Tongue (tissue), 3 donors: ENCODE measurements at places on chromosomes 5 and 9.

DNA sequence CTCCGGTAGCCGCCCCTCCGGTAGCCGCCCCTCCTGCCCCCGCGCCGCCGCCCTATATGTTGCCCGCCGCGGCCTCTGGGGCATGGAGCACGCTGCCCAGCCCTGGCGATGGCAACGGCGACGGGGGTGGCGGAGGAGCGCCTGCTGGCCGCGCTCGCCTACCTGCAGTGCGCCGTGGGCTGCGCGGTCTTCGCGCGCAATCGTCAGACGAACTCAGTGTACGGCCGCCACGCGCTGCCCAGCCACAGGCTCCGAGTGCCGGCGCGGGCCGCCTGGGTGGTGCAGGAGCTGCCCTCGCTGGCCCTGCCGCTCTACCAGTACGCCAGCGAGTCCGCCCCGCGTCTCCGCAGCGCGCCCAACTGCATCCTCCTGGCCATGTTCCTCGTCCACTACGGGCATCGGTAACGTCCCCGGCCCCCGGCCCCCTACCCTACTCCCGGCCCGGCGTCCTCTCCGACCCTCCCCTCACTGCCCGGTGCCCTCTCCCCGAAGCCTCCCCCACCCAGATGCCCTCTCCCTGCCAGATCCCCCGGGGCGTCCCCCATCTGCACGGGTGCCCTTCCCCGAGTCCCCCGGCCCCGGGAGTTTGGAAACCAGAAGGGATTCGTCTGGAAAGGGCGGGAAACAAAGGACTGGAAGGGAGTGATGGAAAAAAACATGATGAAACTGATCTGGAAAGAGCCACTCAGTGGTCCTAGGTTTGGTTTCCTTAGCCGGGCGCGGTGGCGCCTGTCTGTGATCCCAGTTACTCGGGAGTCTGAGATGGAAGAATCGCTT is 417 bp downstream of the SRD5A1 start:
- peak; percentile 18 for DNase-seq

DNA sequence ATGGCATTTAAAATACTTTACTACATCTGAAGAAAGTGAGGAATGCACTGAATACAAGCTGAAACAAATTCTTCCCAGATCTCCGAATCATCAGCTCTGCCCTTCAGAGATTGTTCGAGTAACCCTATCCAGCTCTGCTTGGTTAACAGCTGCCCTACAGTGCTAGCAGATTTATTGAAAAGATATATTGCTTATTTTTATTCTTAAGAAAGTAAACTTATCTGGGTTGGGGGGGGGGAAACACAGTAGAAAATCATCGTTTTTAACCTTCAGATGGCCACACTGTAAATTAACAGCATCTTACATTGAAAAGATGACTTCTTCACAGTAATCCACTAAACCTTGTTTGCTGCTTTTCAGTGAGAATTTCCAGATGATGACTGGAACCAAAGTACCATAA is 210.8 kb downstream of the NFIB start:
- DNase-seq = peak; percentile 64

GRCh38 chr9:133517711-133518110 is 7.0 kb downstream of the MYMK start:
- no peak for DNase-seq

GRCh38 chr5:172762214-172763119 is 8.5 kb downstream of the DUSP1 start:
- DNase-seq = no peak

GRCh38 chr5:115531787-115532367 is 12.7 kb downstream of the FEM1C start:
- no peak for DNase-seq

DNA sequence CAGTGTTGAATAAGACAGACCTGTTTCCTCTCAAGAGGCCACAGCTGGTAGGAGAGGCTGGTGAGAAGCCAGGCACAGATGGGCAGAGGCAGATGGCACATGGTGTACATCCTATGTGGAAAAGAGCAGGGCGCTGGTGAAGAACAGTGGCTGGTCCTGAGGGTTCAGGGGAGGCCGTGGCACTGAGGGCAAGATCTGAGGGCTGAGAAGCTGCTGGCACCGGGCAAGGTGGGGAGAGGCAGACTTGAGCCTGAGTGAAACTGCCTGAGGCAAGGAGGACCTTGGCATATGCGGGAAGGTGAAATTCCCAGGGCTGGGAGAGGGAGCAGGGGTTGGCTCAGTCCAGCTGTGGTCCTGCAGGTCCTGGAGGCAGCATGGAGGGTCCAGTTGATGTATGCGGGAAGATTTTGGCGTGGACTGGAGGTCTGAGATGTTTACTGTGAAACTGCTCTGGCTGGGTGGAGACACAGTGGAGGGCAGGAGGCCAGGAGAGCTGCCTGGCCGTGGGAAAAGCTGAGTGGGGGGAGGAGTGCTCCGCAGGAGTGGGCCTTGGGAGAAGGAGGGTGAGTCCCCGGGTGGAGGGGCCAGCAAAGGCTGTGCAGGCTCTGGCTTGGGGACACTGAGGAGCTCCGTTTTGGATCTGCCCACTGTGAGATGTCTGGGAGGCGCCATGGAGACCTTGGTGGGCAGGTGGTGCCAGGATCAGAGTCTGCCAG is 2.6 kb downstream of the MAN1B1 start:
- DNase-seq = no peak

- no peak for DNase-seq
Observed at GRCh38 chr9:104319198-104319597, 184.9 kb upstream of the OR13F1 start.

DNA sequence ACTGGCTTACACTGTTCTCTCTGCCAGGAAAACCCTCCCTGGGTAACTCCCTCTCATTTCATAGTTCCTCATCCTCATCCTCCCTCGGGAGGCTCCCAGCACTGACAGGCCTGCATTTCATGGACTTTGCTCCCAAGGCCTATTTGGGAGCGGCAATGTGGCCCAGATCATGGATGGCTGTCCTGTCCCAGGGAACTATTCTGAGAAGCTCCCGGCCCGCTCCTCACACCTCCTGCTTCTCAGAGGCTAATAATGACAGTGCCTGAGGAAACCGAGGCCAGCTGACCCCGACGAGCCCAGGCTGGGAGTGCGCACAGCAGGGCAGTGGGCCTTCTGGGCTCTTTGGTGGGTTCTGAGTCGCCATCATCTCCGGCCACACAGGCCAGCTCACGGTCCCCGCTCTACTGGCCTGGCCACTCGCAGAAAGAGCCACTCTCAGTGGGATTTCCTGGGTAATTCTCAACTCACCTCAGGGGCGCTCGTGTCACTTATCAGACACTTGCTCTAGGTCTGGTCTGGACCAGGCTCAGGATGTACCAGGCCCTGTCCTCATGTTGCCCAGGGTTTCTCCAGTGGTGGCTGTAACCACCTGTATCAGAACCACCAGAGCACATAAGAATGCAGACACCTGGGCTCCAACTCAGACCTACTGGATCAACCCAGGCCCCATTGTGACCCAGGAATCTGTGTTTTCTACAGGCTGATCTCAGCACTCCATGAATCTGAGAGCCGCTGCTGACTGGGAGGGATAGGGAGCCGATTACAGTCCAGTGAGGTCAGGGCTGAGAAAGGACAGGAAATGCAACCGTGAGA is 2.0 kb upstream of the DOLPP1 start:
- no peak for DNase-seq

GRCh38 chr5:108531367-108532128 is 149.7 kb upstream of the FBXL17 start:
- DNase-seq = no peak

- no peak for DNase-seq
Observed at GRCh38 chr9:77999231-77999631, 32.4 kb downstream of the GNAQ start.

DNA sequence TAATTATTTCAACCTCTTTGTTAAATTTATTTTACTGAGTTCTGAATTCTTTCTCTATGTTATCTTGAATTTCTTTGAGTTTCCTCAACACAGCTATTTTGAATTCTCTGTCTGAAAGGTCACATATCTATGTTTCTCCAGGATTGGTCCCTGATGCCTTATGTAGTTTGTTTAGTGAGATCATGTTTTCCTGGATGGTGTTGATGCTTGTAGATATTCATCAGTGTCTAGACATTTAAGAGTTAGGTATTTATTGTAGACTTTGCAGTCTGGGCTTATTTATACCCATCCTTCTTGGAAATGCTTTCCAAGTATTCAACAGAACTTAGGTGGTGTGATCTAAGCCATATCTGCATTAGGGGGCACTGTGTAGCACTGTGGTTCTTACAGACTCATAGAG is 70.2 kb upstream of the SLC27A6 start:
- DNase-seq = no peak

DNA sequence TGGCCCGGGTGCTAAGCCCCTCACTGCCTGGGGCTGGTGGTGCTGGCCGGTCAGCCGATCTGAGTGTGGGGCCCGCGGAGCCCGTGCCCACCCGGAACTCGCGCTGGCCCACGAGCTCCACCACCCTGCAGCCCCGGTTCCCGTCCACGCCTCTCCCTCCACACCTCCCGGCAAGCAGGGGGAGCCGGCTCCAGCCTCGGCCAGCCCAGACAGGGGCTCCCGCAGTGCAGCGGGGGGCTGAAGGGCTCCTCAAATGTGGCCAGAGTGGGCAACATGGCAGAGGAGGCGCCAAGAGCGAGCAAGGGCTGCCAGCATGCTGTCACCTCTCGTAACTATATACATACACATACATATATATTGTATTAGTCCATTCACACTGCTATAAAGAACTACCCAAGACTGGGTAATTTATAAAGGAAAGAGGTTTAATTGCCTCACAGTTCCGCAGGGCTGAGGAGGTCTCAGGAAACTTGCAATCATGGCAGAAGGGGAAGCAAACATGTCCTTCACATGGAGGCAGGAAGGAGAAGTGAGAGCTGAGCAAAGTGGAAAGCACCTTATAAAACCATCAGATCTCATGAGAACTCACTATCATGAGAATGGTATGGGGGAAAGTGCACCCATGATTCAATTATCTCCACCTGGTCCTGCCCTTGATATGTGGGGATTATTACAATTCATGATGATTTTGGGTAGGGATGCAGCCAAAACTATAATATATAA is 56.8 kb downstream of the LIX1 start:
- DNase-seq = no peak

- no peak for DNase-seq
Observed at GRCh38 chr5:60494635-60495034, 205.3 kb downstream of the DEPDC1B start.

DNA sequence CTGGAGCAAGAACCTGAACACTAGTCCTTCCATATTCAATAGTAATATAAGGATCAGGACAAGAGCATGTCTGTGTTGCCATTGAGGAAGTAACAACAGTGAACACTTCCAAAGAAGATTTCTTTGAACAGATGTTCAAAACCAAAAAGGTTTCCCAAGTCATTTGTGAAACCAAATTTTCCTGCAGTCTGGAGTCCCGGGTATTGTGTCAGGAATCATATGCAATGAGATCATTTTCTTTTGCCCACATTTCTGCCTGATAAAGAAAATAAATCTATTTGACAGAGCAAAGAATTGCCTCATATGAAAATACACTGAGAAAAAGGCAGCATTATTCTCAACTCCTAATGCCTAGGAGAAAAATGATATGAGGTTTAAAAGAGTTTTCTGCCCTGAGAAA is 151.7 kb downstream of the SNX18 start:
- DNase-seq = no peak
